Fibroblast of the aortic adventitia (primary cell): ENCODE measurements at places on chromosomes 2 and 18.
A peak's percentile ranks its signal among the peaks of the same experiment; 100 is the strongest.

DNA sequence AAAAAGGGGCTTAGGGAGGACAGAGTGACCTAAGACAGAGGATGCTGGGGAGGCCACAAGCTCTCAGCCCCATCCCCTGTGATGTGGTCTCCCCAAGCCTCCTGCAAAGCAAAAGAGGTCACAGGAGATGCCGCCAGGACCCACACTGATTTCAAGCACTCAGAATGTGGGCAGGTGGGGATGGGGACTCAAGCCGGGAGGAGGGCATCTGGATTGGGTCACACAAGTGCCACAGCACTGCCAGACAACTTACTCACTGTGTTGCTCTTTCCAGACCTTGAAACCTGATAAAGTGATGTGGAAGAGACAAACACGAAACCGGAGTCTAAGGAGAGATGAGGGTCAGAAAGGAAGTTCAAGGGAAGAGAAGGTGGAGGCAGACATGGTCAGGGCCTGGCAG lies 95.7 kb downstream of the TTC32 start:
- no peak for DNase-seq

DNA sequence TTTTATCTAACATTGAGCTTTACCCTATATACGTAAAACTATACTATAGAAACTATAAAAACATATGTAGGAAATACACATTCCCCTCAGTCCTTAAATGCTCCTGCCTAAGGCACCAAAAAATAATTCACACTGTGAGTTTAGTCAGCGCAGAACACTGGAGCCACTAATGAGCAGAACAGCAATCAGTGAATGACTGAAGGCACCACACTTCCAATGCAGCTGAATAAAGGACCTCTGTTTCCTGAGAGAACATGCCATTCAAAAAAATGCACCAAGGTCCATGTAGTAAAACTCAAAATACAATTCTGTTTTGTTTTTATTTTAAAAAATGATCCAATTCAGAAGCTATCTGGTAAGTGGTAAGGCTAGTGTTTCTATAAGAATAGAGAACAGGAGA lies 1280.6 kb upstream of the NRXN1 start:
- no peak for DNase-seq

DNA sequence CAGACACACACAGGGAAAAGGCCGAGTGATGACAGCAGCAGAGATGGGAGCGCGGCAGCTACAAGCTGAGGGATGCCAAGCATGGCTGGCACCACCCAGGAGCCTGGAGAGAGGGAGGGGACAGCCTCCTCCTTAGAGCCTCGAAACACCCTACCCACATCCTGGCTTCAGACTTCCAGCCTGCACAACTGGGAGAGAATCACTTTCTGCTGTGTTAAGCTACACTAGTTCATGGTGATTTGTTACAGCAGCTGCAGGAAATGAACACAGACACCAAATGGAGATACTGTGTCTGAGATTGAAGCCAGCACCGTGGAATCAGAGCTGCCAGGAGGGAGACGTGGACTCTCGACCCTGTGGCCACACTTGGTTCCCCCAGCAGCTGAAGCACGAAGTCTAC lies 27.5 kb upstream of the FOSL2 start:
- DNase-seq, result no peak

DNA sequence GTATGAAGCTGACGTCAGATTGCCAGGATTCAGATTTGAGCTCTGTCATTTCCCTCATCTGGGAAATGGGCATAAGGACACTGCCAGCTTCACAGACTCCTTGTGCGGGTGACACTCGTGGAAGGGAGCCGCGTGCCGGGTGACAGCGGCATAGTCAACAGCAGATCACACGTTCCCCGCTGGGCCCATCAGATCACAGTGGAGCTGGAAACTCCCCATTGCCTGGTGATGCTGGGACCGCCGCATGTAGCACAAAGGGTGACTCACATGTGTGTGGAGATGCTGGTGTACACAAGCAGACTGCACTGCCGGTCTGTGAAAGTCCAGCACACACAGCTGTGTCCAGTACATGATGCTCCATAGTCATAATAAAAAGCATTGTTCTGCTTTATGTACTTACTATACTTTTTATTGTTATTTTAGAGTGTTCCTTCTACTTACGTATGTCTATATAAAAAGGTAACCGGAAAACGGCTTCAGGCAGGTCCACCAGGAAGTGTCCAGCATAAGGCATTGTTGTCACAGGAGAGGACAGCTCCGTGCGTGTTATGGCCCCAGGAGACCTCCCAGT lies 31.8 kb downstream of the SALL3 start:
- no peak for DNase-seq

- peak; percentile 49 for DNase-seq
Measured at GRCh38 chr18:1663879-1664705, 759.4 kb downstream of the ADCYAP1 start.

DNA sequence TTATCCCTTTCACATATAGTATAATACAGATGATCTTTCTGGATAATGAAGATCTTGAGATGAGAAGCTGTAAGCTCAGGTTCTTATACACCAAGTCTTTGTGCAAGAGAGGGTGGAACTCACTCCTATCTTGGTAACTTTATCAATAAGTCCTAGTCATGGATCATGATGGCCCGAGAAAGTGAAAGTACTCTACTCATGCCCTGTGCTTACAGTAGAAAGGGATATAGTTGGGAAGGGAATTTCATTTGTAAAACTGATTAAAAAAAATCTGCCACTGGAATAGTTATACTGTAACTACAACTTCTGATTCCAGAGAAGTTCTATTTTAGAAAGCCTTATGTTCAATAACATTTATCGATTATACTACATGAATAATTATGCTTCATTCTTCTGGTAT lies 51.8 kb downstream of the MYO3B start:
- DNase-seq, result peak; percentile 20

- DNase-seq, result no peak
Measured at GRCh38 chr2:99261242-99261641, 5.8 kb upstream of the LYG2 start.

DNA sequence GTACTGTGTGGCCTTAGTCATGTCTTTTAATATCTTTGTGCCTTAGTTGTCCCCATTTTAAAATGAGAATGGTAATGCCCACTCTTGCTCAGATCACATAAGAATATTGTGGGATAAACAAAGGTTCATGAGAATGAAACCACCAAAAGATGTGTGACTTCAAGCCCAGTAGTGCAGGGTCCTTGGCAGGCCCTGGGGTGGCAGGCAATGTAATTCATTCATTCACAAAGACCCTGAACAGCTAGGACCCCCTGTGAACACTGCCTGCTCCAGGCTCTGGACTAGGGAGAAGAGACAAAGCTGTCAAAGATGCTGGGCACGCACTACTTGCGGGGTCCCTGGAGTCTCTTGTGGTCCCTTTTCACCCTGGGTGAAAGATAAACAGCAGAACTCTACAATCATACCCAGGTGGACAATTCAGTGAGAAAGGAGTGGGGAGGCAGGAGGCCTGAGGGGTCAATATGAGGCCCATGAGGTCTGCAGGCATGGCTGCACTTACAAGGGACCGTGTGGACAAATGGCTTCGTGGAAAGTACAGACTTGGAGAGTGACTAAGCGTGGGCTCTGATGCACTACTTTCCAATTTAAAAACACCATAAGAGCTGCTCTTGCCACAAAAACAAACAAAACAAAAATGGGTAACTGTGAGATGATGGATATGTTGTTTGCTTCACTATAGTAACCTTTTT lies 136.1 kb downstream of the SMAD7 start:
- DNase-seq, result no peak

DNA sequence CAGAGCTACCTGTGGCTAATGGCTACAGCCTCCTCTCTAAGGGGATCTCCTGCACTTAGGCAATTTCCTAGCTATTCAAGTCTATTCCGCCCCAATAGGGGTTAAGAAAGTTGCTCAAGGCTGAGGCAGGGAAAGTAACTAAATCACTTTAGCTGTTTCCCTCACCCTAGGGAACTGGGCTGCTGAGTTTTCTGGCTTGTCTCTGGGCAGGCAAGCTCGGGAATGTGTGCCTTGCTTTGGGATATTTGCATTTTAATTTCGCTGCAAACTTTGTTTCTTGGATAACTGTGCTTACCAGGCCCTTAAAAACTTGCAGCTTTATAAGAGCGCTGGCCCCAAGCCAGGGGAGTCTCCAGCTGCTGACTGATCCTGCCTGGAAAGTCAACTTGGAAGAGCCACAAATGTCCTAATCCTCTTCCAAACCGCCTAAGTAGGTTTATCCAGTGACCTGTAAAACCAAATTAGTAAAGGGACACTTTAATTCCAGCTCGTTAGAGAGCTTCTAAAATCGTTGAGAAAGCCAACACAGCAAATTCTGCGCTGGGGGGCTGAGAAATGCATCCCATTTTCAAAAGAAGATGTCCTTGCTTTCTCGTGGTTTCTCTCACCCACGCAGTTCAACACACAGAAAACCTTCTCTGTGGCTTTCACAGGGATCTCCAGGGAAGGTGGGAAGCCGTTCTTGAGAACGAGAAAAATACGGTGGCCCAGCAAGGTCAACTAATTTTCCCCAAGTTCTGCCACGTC lies 59.5 kb upstream of the SP3 start:
- peak; percentile 91 for DNase-seq

DNA sequence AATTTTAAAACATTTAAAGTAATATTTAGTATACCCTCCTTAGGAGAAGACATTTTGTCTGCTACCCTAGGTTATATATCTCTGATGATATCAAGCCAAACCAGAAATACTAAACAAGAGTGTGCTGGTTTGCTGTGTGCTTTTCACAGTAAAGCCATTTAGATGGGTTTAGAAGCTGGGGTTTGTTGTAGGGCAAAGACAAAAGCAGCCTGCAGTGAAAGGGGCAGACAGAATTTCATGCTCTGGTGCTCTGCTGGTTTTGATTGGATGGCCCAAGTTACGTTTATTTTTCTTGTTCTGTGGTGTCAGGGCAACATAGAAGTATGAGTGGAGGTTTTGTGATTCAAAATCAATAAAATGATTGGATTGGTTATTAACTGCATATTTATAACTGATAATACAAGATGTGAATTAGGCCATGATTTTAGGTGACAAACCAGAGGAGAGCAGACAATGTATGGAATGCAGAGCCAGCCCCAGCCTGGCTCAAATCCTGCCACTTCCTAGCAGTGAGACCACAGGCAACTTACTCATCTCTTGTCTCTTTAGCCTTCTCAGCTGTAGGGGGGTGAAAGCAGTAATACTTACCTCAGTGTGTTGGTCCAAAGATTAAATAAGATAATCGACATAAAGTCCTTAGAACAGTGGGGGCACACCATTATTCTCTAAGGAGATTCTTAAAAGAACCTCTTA lies 30.9 kb upstream of the IER3IP1 start:
- DNase-seq, result no peak

DNA sequence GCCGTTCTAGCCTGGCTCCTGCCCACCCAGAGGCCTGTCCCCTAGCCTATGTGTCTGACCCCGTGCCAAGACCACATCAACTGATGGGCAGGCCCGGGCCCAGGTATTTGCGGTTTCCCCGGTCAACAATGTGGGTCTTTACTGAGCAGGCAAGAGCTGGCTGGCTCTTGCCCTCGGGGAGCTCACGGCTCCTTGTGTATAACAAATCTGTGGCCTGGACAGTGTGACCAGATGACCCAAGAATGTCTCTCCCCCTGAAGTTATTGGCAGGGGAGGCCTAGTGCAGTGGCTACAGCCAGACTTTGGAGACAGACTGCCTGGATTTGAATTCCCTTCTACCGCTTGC lies 179.6 kb downstream of the KLHL29 start:
- peak; percentile 15 for DNase-seq

DNA sequence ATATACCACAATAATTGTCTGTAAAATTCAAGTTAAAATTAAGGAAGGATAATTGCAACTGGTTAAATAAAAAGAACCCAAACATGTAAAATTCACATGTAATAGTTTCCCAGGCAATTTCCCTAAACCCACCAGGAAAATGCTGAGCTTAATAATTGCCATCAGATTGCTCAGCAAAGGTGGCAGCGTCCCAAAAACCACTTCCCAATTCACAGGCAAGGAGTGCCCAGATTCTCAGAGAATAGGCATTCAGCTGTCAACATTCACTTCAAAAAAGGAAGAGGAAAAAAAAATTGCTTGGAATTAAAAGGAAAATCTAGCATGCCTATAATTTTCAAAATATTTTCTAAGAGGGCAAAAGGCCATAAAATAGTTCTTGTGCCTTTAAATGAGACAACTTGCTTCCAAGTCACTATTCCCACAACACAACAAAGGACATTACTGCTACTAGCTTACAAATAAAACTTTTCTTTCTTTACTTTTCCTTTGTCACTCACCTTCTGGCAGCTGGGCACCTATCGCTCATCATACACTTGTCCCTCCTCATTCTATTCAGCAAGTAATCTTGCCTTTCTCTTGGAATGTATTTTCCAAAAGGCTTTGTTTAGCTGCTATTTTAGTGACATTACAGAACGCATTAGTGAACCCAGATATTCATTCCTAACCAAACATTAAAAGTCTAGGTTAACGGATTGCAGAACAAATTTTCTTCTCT lies 15.2 kb downstream of the SRBD1 start:
- DNase-seq, result peak; percentile 91

DNA sequence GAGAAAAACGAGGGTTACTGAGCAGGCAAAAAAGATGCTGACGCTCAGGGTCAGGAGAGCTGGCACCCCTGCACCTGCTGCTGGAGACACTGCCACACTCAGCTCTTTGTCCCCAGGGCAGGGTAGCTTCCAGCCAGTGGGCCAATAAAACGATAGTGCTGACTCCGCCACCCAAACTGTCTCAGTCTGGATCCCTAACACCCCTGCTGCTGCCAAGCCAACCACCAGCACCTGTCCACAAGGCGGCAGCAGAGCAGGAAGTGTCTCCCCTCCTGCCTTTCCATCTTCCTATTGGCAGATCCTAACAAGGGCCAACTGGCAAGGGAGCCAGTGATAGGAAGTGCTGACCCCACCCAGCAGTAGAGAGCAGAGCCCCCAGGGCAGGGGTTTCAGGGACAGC lies 531.5 kb upstream of the SALL3 start:
- DNase-seq, result no peak

- no peak for DNase-seq
Measured at GRCh38 chr2:112765251-112765650, 842 bp upstream of the CKAP2L start.
